NCI-H146 (cell line): ENCODE measurements at places on chromosomes 4 and X.
A peak's percentile ranks its signal among the peaks of the same experiment; 100 is the strongest.

GRCh38 chr4:78162821-78163220 is 105.7 kb downstream of the FRAS1 start:
- no peak for DNase-seq

DNA sequence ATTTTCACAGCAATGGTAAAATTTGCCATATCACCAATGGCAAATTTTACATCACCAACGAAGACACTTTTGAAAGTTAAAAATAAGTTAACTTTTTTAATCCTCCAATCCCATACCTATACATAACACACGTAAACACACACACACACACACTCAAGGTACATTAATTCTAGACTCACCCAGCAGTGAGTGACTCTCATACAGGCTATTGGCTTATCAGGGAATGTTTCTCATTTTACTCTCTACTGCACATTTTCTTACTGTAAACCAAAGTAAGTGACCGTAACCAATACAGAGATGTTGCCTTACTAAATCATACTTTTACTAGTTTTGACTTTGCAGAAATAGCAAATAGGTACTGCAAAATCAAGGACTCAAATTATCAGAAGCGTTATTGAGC is 2.3 kb downstream of the VEGFC start:
- no peak for DNase-seq

DNA sequence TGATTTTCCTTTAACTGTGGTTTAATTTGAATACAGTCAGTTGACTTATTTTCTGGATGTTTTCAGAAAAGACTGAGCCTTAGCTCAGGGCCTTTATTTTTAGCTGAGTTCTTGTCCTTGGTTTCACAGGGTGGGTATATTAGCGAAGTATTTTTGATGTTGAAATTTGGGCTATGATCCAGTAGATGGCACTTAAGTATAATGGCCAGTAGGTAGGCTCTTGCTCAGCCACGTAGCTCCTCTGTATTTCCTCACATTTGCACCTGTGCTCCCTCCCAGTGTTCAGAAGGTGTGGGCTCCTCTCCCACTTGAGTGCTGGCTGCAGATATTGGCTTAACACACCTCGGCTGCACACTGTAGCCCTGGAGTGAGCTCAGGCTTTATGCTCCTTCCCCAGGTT is 549.9 kb upstream of the AMOT start:
- no peak for DNase-seq

- DNase-seq: no peak
Measured at GRCh38 chrX:115522952-115523351, 38.0 kb upstream of the PLS3 start.

- no peak for DNase-seq
Measured at GRCh38 chr4:145217349-145217748, 37.0 kb upstream of the OTUD4 start.

DNA sequence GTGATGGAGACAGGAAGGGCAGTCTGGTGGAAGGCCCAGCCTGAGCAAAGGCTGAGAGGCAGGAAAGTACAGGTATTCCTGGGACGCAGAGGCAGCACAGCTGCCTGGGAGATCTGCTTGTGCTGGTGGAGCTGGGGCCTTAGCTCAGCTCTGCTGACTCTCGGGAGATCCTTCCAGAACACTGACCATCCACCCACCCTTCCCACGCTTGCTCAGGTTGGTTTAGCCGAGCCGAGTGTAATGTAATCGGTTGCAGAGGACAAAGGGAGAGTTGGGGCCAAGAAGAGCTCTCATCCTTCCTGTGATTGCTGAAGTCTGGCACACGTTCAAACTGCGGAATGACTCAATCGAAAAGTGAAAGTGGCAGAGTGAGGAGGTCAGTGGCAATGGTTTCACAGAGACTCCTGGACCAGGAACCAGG is 43.1 kb upstream of the GPR78 start:
- no peak for DNase-seq

DNA sequence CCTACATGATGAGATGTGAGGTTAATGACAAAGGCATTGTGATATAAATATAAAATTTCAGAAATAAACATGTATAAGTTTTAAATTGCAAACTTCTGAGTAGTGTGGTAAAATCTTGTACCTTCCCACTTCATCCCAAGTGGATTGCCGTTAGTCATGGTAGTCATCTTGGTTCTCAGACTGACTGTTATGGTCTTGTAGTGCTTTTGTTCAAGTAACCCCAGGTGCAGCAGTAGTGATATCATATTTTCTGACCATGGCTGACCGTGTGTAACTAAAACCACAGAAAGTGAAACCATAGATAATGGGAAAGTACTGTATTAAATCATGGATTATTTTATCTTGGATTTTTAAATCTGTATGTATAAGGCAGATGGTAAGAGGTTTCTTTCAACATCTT is 74.8 kb upstream of the SLIT2 start:
- no peak for DNase-seq

DNA sequence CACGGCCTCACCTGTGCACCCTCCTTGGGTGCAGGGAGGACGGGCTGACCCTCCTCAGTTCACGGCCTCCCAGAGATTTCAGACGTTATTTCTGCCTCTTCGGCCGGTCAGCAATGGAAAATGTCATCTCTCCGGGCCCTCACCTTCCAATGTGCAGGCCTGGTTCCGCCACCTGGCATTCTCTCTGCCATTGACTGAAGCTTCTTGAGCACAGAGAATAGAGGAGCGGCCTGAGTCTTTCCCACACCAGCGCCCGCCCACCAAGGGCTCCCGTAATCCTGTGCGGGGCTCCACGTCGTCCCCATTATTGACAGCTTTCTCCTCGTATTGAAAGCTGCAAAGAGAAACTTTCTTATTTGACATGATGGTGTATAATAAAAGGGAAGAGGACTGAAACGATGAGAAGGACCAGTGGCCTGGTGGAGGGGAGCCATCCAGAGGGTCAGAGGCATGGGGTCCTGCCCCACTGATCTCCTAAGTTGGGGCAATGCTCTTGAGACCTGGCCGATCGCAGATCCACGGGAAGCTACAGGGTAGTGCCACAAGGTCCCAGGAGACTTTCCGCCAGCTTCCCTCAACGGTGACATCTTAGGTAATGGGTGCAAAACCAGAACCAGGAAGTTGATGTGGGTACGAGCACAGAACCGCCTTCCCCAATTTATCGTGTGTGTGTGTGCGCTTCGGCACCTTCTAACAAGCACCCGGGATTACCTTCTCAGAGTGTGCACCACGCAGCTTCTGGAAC is 20.6 kb downstream of the HTRA3 start:
- no peak for DNase-seq

GRCh38 chrX:24668111-24668510 is 21.0 kb upstream of the PCYT1B start:
- DNase-seq: no peak

- no peak for DNase-seq
Measured at GRCh38 chr4:121070696-121071639, 1.4 kb downstream of the NDNF start.

DNA sequence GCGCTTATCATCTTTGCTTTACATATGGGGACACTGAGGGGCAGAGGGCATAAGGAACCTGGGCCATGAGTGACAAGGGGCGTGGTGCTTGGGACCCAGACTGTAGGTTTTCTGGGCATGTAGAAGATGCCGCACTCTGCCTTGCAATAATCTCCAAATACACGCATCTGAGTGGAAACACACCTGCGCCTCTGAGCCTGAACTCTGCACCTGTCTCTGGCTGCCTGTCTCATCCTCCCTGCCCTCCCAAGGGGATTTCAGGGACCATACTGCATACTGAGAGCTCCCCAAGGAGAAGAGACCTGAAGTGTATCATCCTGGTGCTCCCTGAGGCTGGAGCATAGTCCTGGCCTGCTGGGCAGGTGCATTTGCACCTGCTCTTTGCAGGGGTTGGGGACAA is 34.7 kb upstream of the ASMTL start:
- DNase-seq: no peak

GRCh38 chrX:150694738-150695410 is 1.7 kb downstream of the MTMR1 start:
- DNase-seq: no peak

DNA sequence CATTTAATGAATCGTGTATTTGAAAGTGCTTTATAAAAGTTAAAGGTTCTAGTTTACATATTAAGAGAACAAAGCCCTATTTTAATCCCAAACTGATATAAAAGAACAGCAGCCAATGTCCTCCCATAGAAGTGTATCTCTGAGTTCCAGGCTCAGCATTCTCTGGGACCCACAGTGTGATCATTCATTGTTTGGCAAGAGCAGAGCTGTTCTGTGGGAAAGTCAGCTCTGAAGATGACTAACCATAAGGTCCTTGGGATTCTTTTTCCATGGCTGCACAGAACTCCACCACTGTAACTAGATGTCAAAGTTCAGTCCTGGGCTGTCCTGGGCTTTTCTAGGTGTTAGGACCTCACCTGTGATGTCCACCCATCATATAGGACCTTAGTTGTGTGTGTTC is 157.0 kb upstream of the TLL1 start:
- no peak for DNase-seq

DNA sequence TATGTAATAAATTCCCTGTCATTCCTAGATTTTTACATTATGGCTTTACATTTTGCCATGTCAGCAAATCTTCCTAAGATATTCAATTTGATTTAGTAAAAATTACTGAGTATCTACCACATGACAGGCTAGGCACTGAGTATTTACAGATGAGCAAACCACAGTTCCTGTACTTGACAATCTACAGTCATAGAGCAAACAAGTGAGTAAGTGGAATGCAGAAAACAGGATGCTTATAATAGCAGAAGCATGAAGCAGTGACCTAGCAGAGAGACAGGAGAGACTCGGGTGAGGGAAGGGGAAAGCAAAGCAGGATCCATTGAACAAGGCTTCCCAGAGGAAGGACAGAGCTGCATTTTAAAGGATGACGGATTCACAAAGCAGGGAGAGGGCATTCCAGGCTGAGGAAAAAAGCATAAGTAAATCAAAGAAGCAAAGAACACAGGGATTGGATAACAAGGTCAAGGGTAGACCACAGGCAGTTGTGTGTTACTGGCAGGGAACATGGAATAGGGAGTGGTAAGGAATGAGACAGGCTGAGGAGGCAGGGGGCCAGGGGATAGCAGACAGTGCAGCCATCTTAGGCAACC is 124.7 kb upstream of the C1QTNF7 start:
- no peak for DNase-seq

DNA sequence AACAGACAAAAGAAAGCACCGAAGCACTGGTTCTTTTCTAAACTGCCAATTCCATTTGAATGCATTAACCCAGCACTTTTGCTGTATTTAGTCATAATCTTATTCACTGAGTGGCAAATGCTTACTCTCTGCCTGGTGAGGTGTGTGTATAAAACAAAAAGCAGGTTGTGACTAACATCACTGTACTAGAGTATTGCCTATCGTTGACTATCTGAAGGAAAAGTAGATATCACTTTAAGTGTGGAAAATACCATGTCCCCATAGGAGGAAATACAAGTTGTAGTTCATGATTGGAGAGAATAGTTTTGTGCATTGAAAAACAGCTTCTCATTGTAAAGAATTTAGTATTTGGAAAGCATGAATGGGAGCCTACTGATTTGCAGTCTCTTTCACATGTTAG is 2.7 kb downstream of the PDLIM5 start:
- DNase-seq: no peak

- no peak for DNase-seq
Measured at GRCh38 chrX:107470198-107470597, 20.7 kb downstream of the FRMPD3 start.

DNA sequence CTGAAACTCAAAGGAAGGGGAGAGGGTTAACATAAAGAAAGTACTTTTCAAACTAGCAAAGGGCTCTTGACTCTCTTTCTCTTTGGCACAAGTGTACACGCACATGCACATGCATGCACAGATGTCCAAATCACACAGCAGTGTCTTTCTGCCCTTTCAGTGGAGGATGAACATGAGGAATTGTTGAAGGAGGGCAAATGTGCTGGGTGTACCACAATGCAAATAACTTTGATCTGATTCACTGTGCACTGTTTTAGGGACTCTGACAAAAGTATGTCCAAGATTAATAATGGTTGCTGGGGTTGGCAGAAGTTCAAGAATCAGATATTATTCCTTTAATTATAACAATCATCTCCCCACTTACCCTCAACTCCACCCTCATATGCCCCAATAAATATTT is 93.8 kb downstream of the GPC4 start:
- DNase-seq: no peak

- no peak for DNase-seq
Measured at GRCh38 chr4:189445613-189446012, 495.1 kb upstream of the FRG1 start.

GRCh38 chr4:138959097-138959815 is 56.3 kb upstream of the NOCT start:
- DNase-seq: no peak

GRCh38 chr4:144902614-144903013 is 195.4 kb downstream of the ANAPC10 start:
- no peak for DNase-seq

- DNase-seq: peak; percentile 82
Measured at GRCh38 chr4:8009710-8010511, 70.2 kb upstream of the AFAP1 start.
